Stimulated activated CD4-positive, alpha-beta T cell treated with anti-CD3 and anti-CD28 coated beads, TNF-alpha, amount 100 ng/mL, for 4 hours (primary cell): ENCODE measurements at places on chromosomes 12 and 14.

DNA sequence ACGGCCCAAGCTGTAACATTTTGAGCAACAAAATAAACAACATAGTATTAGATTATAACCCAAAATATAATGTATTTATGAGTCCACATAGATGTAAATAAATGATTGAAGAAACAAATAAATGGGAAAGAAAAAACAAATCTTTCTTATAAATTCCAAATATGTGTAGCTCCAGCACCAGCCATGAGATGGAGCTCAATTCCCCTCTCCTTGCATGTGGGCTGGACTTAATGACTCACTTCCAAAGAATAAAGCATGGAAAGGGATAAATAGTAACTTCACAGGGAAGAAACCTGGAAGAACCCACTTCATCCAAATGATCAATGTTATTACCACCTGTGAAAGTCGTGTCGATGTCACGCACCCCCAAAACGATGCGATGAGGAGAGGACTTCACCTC is 158.8 kb downstream of the RPAP3 start:
- DNase-seq: no peak

DNA sequence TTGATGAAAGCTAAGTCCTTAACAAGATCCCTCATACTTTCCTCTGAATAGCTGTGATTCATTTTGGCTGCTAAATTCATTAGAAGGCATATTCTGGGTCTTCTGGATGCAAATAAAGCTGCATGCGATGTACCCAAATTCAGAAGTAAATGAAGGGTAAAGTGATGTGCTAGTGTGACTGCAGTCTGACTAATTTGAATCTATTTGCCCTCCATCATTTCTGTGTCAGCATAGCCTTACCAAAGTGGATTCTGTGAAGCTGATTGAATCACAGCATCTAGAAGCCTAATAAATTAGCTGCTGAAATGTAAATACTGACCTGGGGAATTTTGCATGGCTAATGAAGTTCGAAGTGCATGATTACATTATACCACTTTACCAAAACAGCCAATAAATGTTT is 162.2 kb downstream of the TPH2 start:
- no peak for DNase-seq

DNA sequence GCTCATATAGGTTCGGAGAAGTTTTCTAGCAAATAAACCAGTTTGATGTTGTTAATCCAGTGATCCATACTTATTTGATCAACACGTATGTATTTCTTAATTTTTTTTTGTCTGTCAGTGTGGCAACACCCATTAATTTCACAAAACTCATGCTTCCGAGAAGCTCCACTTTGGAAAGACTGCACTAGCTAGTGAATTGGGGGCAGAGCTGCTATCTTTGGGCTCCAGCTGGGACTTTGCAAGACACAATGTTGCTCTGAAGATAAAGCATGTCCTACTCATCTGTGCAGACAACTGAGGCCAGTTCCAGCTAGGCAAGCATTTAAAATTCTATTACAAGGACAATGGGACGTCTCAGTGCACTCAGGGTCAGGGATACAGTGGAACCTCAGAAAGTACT is 298.4 kb downstream of the NUAK1 start:
- no peak for DNase-seq

DNA sequence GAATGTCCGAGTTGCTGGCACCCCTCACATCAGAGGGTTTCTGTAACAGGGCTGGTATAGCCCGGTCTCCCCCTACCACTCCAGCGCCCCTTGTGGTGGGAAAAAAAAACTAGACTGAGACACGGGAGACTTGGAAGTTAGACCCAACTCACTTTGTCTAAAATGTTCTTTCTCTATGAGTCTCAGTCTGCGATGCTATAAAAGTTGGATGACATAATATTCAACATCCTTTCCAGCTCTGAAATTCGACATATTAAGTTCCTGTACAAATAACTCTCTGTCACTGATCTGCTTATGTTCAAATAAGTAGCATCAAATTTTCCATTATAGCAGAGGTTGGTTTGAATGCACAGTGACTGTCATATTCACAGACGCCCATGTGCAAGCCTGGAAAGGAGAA is 25.7 kb upstream of the TC2N start:
- no peak for DNase-seq
